ENCODE measurements at places on chromosomes 5 and 9.

GRCh38 chr9:14941501-14942405 lies 31.5 kb upstream of the FREM1 start:
- no peak for DNase-seq

DNA sequence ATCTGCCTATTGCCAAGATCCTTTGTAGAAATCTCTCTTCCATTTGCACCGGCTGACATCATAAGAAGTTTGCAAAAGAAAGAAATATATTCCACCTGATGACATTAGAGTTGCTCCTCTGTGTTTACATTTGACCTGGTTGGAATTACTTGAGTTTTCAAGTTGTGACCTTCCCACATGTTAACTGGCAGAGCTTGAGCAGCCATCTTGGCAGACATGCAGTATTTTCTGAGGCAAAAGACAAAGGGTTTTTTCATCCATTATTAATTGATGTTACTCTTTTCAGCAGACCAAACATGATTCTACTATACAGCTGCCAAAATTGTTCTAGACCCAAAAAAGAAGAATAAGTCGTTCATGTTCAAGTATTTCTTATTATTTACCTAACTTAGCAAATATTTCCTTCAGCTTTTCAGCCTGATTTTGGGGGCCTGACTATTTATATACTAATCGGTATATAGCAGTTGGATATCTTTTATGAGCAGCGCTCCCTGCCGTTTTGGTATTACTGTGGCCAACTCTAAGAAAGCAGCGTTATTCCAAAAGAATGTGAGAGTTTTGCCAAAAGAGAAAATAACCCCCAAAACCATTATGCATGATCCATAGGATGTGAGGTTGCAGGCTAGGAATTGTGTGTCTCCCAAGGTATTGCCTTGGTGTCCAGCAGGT lies 212.9 kb downstream of the PBX3 start:
- no peak for DNase-seq

DNA sequence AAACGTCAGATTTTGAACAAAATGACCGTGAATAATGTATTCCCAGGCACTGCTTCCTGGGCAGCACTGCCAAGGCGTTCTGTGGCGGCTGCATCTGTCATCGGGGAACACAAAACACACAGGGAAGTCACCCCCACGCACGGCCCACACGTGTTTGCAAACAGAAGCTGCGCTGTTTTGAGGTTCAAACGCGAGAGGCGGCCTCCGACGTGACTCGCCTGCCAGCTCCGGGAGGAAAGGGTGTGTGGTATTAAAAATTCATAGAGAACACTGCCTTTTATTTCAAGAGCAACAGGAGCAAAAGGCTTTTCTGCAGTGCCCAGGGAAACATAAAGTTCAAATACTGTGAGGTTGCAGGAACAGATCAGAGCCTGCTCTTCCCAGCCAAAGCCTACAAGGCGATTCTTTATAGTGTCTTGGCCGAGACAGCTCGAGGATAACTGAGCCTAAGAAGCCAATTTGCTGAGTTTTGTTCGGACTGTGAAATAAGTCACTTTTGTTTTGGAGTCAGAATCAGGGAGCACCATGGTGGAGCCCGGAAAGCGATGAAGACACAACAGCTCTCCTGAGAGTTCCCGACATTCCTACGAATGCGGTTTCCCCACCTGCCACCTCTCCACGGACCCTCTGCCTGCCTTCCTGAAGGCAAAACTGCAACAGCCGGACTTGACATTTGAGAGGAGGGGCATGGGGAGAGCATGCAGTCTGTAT lies 115.3 kb upstream of the IRX2 start:
- no peak for DNase-seq

GRCh38 chr5:119400245-119400644 lies 44.4 kb downstream of the TNFAIP8 start:
- DNase-seq, result no peak

GRCh38 chr5:84383816-84384603 lies 670 bp downstream of the EDIL3 start:
- DNase-seq, result no peak

- no peak for DNase-seq
Measured at GRCh38 chr9:32255026-32255425, 129.4 kb upstream of the ACO1 start.

DNA sequence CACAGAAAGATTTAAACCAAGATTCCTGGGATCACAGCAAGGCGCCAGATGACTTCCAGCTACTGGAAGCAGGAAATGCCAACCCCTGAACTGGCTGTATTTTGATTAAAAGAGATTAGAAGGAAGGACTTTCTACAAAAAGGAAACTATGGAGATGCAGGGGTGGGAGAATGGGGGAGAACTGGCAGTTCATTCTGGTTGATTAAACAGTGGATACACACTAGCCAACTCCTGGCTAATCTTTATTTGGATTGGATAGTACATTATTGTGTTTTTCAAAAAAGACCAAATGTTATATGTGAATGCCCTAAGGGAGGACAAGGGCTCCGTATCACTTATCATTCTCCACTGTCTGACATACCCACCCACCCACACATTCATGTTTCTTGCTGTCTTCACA lies 93.2 kb downstream of the CDO1 start:
- DNase-seq, result no peak

- no peak for DNase-seq
Measured at GRCh38 chr5:90338712-90339372, 70.7 kb downstream of the CETN3 start.

DNA sequence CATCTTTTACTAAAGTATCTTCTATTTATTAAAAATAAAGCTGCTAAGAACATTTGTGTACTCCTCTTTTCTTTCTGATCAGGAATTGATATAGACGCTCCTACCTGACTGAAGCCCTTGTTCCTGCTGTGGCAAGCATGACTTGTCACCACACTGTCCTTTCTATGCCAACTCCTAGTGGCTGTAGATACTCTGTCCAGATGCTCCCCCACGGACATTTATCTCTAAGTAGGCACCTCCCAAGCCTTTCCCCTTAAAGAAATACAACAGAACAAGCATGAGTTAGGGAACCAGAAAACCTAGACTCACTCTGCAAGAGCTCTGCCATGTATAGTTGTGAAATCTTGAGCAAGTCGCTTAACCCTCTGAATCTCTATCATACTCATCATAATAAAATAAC lies 53.2 kb downstream of the FAM114A2 start:
- no peak for DNase-seq

DNA sequence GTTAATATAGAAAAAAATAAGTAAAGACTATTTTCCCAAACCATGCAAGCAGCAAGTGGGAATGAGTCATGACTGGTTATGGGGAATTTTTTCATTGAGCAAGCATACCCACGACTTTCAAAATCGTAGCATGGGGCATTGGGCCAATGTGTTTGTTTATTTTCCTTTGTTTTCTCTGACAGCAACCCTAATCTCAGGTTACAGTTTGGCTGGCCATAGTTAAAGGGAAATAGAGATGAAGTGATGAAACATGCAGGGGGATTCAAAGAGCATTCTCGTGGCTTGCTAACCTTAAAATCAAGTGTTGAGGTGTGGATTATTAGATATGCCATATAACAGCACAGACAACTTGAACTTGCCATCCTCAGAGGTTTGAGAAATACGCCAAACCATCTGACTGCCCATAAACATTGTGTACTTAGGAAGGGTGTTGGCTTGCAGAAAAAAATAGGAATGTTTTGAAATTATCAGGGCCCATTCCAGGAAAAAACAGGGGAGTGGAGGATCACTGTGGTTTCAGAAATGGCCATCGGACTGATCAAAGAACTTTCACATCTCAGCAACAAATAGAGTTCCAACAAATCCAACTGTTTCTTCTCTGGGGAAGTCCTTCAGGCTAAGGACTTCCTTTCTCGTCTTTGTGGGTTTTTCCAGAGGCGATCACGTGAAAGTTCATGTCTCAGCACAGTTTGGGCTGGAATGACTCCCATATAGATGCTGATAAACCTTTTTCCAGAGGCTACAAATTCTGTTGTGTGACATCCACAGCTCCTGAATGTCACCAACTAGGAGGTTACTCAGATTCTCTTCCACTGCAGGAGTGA lies 259.1 kb downstream of the SYK start:
- DNase-seq, result no peak

DNA sequence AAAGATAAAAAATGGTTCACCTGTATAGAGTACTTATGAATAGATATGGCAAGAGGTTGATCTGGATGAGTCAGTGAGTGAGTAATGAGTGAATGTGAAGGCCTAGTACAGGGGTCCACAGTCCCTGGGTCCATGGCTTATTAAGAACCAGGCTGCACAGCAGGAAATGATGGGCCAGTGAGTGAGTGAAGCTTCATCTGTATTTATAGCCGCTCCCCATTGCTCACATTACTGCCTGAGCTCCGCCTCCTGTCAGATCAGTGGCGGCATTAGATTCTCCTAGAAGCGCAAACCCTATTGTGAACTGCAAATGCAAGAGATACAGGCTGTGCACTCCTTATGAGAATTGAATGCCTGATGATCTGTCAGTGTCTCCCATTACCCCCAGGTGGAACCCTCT lies 307.7 kb upstream of the ZNF608 start:
- DNase-seq, result no peak

DNA sequence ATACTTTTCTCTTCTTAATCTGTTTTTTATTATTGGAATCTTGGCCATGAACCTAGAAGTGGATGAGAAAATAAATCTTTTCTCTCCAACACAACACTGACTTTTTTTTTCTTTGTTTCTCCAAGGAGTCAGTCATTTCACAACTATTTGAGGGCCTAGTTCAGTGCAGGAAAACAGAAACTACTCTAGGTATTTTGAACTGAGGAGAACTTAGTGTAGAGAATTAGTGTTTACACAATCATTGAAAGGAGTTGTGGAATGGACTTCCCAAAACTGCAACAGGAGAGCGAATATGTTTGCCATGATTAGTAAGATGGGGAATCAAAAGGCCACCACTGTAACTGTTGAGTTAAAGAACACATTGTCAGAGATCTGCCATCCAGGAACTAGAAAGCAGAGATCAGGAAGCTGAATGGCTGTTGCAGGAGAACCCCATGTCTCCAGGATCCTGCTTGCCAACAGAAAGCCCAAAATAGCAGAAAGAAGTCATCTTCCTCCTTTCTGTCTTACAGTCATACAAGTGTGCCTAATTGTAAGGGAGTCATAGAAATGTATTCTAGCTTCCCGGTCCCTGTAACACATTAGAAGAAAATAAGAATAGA lies 20.3 kb upstream of the PCDH1 start:
- DNase-seq, result no peak

GRCh38 chr5:150412319-150413175 lies at the start of gene CD74:
Gene CD74 (minus strand): TSS chr5:150412910. CDS start chr5:150412749, 161 bp downstream.
- DNase-seq, result peak; percentile 84

- no peak for DNase-seq
Measured at GRCh38 chr9:100317706-100318105, 35.0 kb downstream of the TEX10 start.

DNA sequence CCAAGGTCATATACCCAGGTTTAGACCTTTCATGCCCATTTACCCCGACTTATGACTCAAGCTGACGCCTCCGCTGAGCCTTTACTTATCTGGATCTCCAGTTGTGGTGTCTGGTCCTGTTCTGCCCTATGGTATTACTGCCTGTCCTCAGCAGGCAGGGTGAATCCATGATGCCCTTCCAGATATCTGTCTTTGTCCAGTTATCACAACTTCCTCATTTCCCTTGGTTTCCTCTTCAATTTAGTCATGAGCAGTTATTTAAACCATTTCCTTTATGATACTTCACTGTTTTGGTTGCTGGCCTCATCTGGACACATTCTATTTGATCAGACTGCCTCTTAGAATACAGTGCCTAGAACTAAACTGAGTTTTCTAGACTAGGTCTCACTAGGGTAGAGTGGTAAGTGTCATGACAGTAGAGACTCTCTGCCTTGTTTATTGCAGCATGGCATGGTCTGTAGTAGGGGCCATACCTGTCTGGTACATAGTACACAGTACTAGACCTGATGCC lies 93.3 kb downstream of the MELK start:
- DNase-seq, result no peak

DNA sequence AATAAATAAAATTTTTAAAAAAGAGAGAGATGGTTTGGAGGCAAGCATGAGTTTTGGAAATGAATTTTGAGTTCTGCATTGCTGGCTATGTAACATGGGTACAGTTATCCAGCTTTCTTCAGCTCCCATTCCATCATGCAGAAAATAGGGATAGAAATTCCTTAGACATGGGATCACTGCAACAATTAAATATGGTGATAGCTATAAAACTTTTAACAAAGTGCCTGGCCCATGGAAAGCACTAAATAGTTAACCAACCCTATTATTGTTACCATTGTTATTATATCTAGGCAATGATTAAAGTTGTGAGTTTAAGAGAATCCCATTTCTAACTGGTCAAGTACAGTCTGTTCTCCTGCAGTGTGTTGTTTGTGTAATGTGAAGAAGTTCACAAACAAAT lies 115.4 kb upstream of the GAS1 start:
- no peak for DNase-seq

DNA sequence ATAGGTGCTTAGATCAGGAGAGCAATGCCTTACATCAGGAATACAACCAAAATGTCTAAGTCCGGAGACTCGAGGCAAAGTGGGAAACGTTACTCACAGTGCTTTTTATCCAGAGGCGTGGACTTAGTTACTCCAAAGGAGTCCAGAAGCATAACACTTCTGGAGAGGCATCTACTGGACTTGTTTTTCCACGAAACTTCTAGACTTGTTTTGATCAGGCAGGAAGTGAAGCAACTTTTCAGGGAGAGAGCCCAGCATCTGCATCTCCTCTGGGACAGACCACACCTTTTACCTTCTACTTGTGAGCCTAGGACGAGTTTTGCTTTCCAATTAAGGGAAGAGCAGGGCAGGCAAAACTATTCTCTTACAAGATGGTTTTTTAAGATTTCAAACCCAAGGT lies 1.2 kb upstream of the TJP2 start:
- DNase-seq, result no peak

GRCh38 chr5:165497707-165498106 lies 1992.3 kb downstream of the MAT2B start:
- DNase-seq, result peak; percentile 12

- DNase-seq, result peak; percentile 35
Measured at GRCh38 chr5:102554728-102555127, 55.9 kb upstream of the SLCO6A1 start.

GRCh38 chr9:94922098-94922607 lies 195.7 kb downstream of the AOPEP start:
- no peak for DNase-seq

DNA sequence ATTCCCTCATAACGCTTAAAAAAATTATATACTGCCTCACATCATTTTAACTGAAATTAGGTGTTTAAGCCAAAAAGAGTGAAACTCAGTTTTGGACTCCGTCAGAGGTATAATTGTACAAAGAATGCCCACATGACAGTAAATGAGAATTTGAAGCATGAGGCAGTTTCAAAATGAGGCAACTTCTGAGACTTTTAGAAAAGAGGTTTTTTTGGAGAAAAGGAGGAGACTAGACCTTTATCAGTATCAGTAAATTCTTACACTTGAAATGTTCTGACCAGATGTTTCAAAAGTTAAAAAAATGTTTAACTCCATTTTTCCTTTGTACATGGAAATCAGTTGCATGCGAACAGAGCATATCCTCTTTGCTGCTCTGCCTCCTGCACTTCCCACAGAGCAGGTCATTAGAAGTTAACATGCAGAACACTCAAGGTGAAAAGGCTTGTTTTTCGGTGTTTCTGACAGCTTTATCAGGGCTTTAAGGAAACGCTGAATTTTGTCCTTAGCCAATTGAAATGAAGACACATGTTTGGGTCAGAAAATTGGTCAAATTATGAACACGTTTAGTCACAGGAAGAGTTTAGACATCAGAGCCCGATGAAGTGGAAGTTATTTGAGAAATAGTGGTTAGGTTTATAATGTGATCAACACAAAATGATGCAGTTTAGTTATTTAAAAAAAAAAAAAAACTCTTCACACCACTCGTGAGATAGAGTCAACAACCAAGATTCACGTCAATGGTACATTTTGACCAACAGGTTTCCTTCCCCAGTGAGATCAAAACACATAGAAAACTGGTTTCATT lies 59.5 kb downstream of the PIK3R1 start:
- no peak for DNase-seq

GRCh38 chr5:58437661-58438060 lies 22.2 kb downstream of the PLK2 start:
- DNase-seq, result no peak
